ENCODE measurements at places on chromosomes 13 and 19.

DNA sequence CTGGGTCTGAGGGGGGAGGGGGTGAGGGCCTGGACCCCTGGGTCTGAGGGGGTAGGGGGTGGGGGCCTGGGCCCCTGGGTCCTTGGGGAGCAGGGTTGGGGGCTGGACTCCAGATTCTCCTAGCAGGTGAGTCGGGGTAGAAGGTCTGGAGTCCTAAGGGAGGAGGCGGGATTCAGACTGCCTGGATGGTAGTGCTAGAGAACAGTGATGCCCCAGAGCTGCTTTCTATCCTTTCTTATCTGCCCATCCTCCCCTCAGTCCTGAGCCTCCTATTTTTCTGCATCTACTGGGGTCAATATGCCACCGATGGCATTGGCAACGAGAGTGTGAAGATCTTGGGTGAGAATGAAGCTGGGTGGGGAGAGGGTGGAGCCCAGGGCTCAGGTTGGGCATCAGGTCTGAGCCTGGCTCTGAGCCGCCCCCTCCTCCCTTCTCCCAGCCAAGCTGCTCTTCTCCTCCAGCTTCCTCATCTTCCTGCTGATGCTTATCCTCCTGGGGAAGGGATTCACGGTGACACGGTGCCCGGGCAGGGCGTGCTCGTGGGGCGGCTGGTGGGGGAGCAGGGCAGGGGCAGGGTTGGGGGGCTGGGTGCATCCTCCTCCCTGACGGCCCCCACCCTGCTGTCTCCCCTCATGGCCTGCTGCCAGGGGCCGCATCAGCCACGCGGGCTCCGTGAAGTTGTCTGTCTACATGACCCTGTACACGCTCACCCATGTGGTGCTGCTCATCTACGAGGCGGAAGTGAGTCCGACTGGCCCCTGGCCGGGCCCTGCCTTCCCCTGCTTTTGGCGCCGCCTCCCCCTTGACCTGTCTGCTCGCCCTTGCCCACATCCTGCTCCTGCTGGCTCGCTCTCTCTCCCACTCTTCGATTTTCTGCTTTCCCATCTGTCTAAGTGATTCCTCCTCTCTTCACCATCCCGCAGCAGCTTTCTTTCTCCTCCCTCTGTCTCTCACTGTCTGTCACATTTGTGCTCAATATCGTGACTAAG lies 3.4 kb downstream of the TMEM145 start:
- no peak for DNase-seq

DNA sequence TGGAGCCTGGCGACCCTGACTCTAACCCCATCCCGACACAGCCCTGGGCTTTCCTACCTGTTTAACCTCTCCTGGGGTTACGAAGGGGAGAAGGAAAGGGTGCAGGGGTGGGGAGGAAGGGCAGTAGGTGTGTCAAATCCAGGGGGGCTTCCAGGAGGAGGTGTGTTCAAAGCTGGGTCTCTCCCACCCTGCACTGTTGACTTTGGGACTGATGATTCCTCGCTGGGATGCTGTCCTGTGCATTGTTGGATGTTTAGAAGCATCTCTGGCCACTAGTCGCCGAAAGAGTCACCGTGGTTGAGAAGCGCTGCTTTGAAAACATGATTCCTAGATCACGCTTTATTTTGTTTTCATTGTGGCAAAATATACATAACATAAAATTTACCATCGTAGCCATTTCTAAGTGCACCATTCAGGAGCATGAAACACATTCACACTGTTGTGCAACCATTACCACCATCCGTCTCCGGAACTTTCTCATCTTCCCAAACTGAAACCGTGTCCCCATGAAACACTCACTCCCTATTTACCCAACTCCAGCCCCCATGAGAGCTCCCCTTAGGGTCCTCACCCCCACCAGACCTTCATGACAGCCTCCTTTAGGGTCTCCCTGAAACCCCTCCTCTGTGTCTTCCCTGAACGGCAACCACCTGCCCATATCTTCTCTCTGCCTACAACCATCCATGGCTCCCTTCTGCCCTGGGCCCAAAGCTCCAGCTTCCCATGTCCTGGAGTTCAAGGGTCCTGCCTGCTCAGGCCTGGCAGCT lies 4.4 kb upstream of the FCER2 start:
- no peak for DNase-seq

GRCh38 chr13:37097076-37097475 lies 8.4 kb downstream of the CSNK1A1L start:
- peak; percentile 32 for DNase-seq

DNA sequence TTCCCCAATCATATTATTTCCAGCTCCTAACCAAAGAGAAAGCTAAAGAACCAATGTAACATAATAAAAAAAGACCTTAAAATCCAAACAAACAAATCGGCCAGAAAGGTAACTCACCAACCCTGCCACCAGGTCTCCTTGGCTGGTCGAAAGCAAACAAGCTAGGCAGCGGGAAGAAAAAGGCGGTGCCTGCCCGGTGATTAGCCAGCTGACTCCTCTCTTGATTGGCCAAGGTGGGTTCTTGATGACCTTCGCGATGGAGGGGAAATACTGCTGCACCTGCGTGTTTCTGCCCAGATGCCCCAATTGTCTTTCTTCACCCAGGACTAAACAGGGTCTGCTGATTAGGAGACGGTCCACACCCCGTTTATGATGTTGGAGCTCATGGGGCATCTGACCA lies at the start of gene NLRP11:
NLRP11 (minus strand) TSS at position 154 of the 400 bp plus-strand sequence. CDS start 13,825 bp downstream, outside the sequence.
- DNase-seq = no peak

DNA sequence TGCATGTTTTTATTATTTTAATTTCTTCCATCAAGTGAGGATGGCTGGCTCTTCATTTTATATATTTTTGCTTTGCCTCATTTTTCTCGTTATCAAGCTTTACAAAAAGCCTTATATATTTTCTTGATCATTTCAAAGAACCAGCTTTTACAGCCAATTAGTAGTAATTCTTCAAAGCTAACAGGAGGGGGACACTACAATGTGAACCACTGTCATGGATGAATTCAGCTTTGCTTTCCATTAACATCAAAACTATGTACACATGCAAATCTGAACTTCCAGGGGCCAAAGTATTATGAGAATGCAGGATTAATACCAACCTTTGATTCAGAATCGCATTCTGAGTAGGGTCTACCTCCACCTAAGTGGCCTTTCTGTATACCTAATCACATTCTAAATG lies 11.1 kb downstream of the UQCRFS1 start:
- DNase-seq = no peak

DNA sequence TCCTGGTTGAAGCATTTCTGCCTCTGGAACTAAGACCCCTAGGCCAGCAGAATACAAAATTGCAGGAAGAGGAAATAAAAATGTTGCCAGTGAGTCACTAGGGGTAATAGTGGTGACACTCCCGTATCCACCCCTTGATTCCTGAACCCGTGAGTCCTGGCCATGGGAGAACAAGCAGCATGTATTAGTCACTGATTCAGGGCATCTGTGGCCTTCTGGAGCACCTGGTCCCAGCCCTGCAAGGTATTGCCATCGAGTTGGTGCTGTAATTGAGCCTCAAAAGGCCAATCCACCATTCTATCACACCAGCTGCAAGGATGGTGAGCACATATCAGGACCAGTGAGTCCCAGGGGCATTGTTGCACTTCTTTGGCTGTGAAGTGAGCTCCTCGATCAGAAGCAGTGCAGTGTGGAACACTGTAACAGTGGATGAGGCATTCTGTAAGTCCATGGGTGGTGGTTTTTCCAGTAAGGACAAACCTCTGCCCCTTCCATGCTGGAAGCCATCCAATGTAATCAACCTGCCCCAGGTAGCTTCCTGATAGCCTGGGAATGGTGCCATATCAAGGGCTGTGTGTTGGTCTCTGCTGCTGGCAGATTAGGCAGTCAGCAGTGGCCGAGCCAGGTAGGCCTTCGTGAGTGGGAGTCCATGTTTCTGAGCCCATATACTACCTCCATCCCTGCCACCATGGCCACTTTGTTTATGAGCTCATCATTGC lies 39.6 kb downstream of the C1QTNF9 start:
- no peak for DNase-seq

- no peak for DNase-seq
Measured at GRCh38 chr13:100490692-100491091, 97.9 kb downstream of the GGACT start.

GRCh38 chr19:756236-756635 lies 5.3 kb downstream of the MISP start:
- DNase-seq = peak; percentile 59

GRCh38 chr13:23811366-23812062 lies 77.7 kb downstream of the MIPEP start:
- no peak for DNase-seq

DNA sequence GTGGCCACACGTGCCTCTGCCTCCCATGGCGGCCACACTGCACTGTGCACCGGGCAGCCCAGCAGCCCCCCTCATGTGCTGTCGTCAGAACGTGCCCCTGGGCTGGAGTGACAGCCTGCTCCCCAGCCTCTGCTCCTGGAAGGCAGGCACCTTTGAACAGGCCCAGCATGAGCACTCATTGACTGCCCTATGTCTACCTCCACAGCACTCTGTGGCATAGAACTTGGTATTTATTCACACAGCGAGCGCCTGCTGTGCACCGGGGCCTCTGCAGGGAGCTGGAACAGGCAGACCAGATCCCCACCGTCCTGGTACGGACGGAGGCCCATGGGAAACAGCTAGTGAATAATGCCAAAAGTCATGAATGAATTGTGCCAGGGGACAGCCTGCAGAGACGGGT lies 53.7 kb downstream of the DPF1 start:
- no peak for DNase-seq

DNA sequence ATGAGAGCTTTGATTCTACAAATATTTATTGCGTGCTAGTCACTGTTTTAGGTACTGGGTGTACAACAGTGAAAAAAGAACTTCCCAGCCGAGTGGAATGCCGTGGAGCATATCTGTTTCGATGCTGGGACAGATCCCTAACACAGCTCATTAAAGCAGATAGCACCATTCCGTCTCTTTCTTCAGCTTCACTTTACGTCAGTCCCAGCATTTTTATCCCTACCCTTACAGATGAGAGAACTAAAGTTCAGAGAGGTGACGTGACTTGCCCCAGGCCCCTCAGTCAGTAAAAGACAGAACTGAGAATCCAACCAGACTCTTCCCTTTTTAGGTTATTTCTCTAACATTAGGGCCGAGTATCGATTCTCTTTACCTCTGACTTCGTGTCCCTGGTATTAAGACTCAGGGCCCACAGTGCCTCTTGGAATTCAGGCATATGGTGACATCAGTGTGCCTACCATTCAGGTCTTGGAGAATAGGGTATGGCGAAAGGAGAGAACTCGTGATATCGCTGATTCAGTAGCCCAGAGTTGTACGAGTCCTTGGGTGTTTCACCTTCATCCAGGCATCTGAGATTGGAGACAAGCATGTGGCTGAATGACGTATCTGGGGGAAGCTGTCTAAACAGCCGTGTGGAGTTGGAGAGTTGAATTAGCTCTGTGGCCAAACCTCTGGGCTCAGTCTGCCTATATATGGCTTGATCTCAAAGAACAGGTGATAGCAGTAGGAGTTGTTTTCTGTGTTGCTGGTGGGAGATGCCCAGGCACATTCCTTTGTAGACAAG lies 27.1 kb downstream of the ACTN4 start:
- peak; percentile 68 for DNase-seq

DNA sequence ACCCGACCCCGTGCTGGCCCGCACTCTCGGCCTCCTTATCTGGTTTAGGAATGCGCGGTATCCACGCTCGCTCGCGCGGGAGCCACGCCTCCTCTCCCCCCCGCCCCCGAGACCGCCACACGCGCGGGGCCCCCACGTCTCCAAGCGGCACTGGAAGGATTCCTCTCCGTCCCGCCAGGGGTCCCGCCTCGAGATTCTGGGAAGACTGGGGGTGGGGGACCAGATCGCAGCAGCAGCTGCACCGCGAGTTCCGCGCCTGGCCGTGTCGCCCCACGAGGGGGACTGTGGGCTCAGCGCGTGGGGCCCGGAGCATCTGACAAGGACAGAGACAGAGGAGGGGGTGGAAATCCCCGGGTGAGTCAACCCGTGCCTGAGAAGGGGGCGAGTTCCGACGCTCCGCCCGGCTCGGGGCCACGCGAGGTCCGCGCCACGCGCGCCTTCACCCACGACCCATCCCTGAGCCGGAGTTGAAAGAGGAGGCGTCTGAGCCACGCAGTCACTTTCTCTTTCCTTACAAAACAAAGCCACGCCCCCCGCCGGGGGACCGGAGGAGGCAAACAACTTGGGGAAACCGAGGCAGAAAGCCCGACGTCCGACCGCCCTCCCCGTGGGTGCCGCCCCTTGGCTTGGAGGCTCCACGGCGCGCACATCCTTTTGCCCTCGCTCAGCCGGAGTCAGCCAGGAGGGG lies 814 bp downstream of the S1PR2 start:
- peak; percentile 56 for DNase-seq

DNA sequence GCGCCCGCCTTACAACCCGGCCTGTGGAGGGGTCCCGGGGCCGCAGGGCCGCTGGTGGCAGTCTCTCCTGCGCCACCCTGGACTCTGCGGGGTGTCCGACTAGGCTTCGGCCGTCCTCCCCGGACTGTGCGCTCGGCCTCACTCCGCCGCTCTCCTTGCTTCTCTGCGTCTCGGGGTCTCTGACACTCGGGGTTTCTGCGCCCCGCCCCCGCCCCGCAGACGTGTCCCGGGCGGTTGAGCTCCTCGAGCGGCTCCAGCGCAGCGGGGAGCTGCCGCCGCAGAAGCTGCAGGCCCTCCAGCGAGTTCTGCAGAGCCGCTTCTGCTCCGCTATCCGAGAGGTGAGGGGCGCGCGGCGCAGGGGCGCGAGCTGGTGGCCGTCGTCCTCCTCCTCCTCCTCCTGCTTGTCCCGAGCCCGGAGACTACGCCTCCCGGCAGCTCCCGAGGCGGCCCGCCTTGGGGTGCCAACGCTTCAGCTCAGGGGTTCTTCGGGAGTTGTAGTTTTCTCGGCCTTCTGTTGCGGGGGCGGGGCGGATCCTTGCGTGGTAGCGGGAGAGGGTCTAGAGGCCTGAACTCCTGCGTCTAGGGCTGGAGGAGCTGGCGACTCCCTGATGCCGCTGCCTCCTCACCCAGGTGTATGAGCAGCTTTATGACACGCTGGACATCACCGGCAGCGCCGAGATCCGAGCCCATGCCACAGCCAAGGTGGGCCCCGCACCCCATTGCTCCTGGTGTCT lies 627 bp downstream of the LIN7B start:
- DNase-seq = peak; percentile 58

DNA sequence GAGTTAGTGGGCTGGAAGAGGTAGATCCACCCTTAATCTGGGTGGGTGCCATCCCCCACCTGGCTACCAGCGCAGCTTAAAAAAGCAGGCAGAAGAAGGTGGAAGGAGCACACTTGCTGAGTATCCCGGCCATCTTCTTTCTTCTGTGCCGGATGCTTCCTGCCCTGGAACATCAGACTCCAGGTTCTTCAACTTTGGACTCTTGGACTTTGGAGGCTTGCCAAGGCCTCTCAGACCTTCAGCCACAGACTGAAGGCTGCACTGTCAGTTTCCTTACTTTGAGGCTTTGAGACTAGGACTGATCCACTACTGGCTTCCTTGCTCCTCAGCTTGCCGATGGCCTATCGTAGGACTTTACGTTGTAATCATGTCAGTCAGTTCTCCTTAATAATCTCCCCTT lies 127.6 kb upstream of the GPC6 start:
- no peak for DNase-seq

GRCh38 chr19:14096272-14096992 lies 5.9 kb upstream of the SAMD1 start:
- DNase-seq = no peak

DNA sequence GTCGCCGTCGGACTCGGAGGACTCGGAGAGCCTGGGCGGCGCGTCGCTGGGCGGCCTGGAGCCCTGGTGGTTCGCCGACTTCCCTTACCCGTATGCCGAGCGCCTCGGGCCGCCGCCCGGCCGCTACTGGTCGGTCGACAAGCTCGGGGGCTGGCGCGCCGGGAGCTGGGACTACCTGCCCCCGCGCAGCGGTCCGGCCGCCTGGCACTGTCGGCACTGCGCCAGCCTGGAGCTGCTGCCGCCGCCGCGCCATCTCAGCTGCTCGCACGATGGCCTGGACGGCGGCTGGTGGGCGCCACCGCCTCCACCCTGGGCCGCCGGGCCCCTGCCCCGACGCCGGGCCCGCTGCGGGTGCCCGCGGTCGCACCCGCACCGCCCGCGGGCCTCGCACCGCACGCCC lies 2.5 kb upstream of the GRWD1 start:
- no peak for DNase-seq

All from mesenchymal stem cell (in vitro differentiated cells and primary cell).